ENCODE measurements at places on chromosomes 11 and 22.

- DNase-seq, result no peak
Observed at GRCh38 chr11:24687531-24688147, 190.8 kb downstream of the LUZP2 start.

GRCh38 chr11:102367364-102367763 lies 20.4 kb downstream of the BIRC2 start:
- no peak for DNase-seq

GRCh38 chr11:91239359-91239758 lies 985.3 kb upstream of the FAT3 start:
- no peak for DNase-seq

DNA sequence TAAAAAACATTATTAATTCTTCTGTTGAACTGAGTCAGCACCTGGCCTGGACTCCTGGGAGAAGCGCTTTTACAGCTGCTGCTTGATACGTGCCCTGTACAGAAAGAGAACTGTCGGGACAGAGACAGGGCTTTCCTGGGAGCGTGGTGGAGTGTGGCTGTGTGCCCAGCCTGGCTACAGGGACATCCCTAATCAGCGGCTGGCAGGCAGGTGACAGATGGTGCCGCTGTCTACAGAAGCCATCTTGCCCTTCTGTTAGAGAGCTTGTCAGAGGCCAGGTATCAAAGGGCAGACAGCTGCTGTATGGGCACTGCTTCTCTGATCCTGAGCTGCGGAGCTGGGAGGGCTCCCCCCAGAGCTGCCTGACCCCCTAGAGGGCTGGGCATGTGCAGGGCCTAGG lies 361.8 kb downstream of the TENM4 start:
- no peak for DNase-seq

- no peak for DNase-seq
Observed at GRCh38 chr11:59960502-59961381, 3.1 kb upstream of the OOSP4A start.

DNA sequence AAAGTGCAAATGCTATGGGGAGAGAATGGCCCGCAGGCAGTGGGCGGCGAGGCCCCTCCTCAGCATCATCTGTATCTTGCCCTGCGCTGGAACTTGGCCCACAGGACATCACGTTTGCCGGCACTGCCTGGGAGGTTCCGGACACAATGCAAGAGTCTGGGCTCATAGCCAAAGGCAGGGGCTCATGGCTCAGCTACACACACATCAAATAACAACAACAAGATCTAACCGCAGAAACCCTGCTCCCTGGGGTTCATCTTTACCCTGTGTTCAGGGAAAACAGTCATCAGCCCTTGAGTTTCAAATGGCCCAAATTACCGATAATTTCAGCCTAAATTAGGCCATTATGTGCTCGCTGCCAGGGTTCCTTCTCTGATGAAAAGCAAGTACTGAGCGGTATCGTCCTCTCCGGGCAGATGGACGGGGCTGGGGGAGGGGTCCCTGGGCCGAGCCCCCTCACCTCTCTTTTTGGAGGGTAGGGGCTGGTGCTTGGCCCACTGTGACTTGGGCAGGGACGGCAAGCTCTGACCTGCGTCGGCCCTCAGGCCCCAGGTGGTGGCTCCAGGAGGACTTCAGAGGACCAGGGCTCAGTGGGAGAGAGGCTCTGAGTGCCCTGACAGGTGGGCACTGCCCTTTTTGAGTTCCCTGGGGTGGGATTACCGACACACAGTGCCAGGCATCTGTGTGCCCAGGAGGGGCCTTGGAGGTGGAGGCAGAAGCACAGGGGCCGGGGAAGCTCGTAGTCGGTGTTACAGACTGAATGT lies 25.0 kb upstream of the GAL start:
- no peak for DNase-seq

DNA sequence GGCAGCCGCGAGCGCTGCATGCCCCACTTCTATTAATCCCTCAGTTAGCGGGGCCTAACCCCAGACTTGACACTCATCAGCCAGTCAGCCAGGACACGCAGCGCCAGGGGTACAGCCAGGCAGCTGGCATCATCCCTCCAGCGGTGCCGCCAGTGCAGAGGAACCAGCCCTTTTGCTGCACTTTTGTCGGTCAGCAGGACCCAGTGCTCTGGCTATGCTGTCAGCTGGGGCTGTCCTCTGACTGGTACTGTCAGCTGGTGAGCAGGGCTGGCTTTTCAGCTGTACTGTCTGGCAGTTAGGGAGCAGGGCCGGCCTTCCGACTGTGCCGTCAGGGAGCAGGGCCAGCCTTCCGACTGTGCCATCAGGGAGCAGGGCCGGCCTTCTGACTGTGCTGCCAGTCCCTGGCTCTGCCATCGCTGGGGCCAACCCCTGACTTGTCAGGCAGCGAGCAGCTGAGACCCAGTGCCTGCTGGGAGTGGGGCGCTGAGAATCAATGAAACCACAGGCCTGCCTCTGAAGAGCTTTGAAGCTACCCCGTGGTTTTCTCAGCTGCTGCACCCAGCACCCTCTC lies 115.4 kb downstream of the KIAA1671 start:
- DNase-seq, result peak; percentile 82

- peak; percentile 38 for DNase-seq
Observed at GRCh38 chr11:82229341-82229740, 504.3 kb downstream of the FAM181B start.

DNA sequence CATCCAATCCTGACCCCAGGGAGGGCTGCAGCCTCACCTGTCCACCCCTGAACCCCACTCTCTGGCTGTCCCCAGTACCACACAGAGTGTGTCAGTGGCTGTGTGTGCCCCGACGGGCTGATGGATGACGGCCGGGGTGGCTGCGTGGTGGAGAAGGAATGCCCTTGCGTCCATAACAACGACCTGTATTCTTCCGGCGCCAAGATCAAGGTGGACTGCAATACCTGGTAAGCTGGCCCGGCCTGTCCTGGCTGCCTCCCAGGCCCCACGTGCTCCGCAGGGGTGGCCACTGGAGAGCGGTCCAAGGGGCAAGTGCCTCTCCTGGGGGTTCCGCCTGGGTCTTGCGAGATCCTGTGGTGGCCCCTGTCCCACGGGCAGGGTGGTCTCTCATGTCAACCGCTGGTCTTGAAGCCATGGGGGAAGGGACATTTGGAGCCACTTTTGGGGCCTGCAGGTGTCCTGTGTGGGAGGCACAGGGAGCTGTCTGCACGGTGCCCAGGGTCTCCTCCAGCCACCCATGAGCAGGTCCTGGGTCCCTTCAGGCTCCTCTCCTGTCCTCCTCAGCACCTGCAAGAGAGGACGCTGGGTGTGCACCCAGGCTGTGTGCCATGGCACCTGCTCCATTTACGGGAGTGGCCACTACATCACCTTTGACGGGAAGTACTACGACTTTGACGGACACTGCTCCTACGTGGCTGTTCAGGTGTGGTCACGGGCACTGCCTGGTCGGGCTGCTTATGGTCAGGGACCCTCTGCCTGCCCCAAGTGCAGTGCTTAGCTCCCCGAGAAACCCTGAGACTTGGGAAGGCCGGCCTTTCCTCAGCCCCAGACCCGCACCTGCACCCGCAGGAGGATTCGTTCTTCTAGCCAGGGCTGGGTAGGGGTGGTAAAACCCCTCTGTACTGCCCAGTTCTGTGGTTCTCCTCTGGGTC lies 11.8 kb downstream of the MUC2 start:
- no peak for DNase-seq

GRCh38 chr22:40867109-40867508 lies 5.2 kb upstream of the DNAJB7 start:
- DNase-seq, result no peak

GRCh38 chr22:29814003-29814402 lies 24.1 kb downstream of the ASCC2 start:
- no peak for DNase-seq

- no peak for DNase-seq
Observed at GRCh38 chr22:49124608-49125007, 703.1 kb downstream of the BRD1 start.

- DNase-seq, result no peak
Observed at GRCh38 chr22:17477391-17477833, 85.9 kb upstream of the SLC25A18 start.

Measured in CD4-positive, alpha-beta T cell (primary cell).